D341Med (cell line): ENCODE measurements at places on chromosomes 6 and 20.

- DNase-seq, result no peak
Observed at GRCh38 chr20:61860260-61860987, 205.3 kb downstream of the TAF4 start.

DNA sequence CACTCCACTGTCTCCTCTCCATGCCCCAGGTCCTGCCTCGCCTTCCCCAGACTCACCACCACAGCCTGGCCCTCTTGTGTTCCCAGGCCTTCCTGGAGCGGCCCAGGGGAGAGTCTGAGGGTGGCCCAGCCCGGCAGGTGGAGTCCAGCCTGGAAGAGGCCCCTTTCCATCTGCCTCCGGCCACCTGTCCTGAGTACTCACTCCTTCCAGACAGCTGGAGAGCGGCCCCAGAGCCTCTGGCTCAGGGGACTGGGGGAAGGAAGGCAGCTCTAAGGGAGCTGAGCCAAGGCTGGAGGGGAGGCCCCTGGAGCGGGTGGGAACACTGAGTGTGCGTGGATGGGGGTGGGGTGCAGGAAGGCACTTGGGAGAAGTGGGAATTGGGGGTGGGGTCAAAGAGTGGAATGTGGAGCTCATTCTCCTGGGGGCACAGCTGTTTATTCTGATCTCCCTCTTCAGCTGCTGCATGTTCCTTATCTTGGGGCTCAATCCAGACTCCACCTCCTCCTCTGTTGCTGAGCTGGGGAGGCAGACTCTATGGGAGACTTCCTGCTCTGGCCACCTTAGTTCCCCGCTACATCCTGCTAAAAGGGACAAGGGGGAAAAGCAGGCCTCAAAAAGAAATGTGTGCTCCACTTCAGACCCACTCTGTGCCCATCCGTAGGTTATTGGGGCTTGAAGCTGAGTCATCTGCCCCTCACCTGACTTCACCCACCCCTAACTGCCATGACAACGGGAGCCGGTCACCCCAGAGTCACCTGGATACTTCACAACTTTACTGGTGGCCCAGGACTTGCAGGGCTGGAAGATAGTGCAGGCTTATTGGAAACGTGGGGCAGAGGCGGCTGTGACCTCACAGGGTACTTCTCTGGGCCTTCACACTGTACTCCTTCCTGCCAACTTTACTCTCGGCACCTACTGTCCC, 19.5 kb upstream of the TAF8 start:
- DNase-seq, result no peak

GRCh38 chr6:158621694-158622544, 22.6 kb downstream of the DYNLT1 start:
- DNase-seq, result no peak

GRCh38 chr20:35215066-35215956, 11.2 kb upstream of the MMP24 start:
- no peak for DNase-seq

- DNase-seq, result no peak
Observed at GRCh38 chr6:37141281-37142049, 28.5 kb upstream of the PIM1 start.

- no peak for DNase-seq
Observed at GRCh38 chr6:140744659-140745320, 1370.3 kb upstream of the CITED2 start.

- no peak for DNase-seq
Observed at GRCh38 chr6:4041480-4041879, 37.5 kb downstream of the FAM217A start.

GRCh38 chr6:81838724-81839426, 86.4 kb upstream of the TENT5A start:
- DNase-seq, result no peak

DNA sequence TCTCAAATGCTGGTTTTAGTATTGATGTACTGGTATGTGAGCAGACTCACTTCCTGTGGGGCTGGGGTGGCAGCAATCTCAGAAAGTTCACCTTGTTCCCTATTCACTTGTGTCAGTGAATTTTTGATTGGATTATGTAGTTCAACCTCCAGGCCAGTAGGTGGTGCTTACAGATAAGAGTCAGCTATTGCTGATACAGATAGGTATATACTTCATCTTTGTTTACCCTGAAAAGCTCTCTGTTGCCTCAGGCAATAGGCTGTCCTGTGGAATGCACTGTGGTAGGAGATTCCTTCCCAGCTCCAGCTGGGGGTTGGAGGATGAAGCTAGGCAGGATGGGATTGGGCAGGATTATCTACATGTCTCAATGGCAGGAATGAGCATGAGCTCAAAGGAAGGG, 851.2 kb upstream of the EYS start:
- no peak for DNase-seq

- DNase-seq, result no peak
Observed at GRCh38 chr20:8621001-8621400, 447.9 kb upstream of the PLCB4 start.

DNA sequence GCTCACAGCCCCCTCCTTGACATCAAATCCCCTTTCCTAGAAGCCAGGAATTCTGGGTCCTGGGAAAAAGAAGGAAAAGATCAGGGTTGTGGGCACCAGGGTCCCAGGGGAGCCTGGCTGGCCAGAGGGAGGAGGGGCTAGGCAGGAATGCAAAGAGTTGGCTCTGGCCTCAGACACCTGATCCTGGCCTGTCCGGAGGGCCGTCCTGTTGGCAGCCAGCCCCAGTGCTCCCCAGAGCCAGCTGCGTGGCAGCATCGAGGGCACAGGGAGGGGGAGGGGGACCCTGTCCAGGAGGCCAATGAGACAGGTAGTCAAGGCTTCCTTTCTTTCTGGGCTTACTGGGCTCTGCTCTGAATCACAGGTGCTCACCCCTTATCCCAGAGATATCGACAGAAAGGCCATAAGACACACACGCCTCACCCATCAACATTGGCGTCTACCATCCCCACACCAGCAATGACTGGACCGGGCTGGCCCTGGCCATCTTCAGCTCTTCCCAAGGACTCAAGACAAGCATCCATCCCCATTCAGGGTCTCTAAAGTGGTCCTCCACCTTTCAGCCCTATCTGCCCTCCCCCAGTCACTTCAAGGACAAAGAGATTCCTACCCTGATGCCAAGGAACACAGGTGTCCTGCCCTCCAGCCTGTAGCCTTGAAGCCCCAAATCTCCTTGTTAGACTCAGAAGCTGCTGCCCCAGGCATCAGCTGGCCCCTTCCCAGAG, 723 bp downstream of the COL11A2 start:
- no peak for DNase-seq

GRCh38 chr6:16654701-16655100, 106.6 kb downstream of the ATXN1 start:
- DNase-seq, result no peak

DNA sequence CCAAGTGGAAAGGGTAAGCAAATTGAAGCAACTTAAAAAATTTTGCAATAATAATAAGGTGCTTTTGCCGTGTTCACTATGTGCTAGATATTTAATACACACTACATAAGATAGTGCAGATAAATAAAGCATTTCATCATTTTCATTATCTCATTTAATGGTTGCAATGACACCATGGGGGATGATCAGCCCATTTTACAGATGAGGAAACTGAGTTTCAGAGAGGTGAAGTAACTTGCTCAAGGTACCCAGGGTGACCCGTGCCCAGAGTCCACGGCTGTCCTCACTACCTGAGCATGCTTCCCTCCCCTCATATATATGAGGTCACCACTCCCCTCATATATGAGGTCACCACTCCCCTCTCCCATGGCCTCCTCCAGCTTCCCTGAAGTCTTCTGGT, 7.5 kb upstream of the KCNK5 start:
- no peak for DNase-seq

DNA sequence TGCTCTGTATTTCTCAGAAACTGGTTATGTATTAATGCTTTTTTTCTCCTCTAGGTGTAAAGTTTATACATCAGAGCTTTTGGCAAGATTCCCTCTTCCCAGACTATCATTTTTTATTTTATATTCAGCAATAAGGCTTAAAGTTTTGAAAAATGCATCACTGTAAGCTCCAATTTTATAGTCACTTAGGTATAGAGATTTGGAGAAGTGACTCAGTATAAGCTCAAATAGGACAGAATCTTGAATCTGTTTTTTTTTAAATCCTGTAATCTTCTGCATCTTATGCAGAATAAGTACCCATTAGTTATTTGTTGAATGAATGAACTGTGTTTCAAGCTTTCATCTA, 1.0 kb downstream of the NCOA7 start:
- no peak for DNase-seq

DNA sequence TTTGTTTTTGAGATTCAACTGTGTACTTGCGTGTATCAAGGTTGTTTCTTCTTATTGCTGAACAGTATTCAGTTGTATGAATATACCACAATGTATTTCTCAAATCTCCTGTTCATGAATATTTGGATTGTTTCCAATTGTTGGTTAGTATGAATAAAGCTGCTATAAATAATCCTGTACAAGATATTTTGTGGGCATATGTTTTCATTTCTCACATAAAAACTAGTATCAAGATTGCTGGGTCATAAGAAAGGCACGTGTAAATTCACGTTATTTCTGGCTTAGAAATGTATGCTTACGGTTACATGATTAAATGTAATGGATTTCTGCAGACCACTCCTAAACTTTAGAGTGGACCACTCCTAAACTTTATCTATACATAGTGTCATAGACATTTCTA, 96.6 kb downstream of the BTBD3 start:
- DNase-seq, result no peak
